ENCODE measurements at places on chromosomes 12 and 14.
A peak's percentile ranks its signal among the peaks of the same experiment; 100 is the strongest.

DNA sequence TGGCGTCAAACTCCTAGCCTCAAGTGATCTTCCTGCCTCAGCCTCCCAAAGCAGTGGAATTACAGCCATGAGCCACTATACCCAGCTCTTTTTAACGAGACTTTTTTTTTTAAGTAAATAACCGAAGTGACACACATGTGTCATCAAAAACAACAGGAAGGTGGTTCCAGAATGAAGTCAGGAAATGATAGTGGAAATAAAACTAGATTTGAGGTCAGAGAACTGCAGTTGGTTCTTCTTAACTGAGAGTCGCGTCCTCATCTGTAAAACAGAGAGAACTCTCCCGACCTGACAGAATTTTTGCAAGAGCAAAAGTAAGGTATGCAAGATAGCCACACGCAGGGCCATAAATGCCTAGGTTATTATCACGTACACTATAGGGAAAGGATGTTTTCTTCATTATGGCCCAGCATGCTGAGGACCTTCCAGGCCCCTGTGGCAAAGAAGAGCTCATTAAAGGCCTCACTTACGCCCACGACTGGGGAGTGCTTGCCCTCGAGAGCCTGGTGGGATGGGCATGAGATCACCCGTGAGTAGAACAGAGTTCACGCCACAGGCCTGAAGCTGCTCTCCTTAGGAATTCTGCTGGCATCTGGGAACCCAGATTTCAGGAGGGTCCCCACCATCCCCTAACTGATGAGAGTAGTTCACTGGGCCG, 67.2 kb downstream of the SCARB1 start:
- DNase-seq: no peak

- peak; percentile 59 for DNase-seq
These were observed 60.7 kb downstream of the PLEKHG3 start for GRCh38 chr14:64764641-64765520.

GRCh38 chr14:95059126-95059525, 98.2 kb downstream of the DICER1 start:
- no peak for DNase-seq

- DNase-seq: no peak
These were observed 48.7 kb upstream of the CDKN3 start for GRCh38 chr14:54348001-54348611.

DNA sequence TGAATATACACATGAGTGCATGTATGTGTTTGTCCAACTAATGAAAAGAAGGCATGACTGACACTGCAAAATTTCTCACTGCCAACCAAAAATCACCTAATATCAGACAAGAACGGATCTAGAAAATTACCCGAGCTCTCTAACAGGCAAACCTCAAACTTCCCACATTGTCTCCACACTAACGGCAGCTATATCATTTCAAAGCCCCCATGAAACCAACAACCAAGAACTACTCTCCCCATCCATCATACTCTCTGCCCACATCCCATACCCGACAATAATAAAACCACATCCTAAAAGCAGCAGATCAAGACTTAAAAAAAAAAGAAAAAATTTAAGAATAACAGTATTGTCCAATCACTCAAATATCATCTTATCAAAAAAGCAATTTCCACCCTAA, 227.1 kb downstream of the CEP128 start:
- no peak for DNase-seq

- no peak for DNase-seq
These were observed 16.0 kb downstream of the ULK1 start for GRCh38 chr12:131910302-131911027.

- DNase-seq: no peak
These were observed 34.8 kb downstream of the CRACR2A start for GRCh38 chr12:3718100-3718499.
